Hematopoietic multipotent progenitor cell (in vitro differentiated cells): ENCODE measurements at places on chromosomes 12 and 14.
A peak's percentile ranks its signal among the peaks of the same experiment; 100 is the strongest.

- DNase-seq, result no peak
Measured at GRCh38 chr12:46473634-46474329, 101.2 kb upstream of the SLC38A2 start.

DNA sequence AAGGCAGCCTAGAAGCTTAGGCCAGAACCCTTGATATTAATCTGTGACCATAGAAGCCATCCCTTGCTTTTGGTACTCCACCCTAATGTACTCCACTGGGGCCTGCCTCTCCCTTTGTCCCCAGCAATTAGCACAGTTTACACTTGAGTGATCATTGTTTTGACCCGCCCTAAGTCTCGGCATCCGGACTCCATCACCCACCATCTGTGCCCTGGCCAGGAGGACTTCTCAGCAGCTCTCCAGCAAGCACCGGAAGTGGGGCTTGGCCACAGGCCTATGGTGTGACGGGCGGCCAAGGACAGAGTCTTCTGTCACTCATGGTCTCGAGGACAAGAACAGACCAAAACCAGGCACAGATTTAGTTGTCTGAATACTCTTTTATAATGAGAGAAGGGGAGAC, 126.5 kb upstream of the NTF3 start:
- no peak for DNase-seq

DNA sequence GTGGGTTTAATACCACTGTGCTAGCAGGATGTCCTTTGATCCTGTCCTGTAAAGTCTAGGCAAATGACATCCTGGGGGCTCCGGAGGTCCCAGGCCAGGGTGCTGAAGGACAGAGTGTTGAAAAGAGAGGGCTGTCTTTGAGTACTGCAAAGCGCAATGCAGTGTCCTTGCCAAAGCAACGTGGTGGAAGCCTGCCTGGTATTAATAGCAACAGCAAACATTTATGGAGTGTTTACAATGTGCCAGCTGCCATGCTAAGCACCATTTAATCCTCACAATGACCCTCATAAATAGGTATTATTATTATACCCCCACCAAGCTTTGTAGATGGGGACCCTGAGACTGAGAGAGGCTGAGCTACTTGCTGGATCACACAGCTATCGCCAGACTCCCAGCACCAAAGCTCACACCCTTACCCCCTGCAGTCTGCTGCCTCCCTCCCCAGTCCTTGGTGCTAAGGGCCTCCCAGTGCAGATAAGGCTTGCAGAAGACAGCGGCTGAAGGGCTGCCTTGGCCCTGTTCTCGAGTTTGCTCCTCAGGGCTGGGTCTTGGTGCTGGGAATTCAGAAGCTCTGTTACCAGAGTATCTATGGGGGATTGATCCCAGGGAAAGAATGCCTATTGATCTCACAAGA, 427.7 kb downstream of the FUT8 start:
- no peak for DNase-seq

- peak; percentile 41 for DNase-seq
Measured at GRCh38 chr12:132827763-132828703, 636 bp downstream of the GOLGA3 start.

DNA sequence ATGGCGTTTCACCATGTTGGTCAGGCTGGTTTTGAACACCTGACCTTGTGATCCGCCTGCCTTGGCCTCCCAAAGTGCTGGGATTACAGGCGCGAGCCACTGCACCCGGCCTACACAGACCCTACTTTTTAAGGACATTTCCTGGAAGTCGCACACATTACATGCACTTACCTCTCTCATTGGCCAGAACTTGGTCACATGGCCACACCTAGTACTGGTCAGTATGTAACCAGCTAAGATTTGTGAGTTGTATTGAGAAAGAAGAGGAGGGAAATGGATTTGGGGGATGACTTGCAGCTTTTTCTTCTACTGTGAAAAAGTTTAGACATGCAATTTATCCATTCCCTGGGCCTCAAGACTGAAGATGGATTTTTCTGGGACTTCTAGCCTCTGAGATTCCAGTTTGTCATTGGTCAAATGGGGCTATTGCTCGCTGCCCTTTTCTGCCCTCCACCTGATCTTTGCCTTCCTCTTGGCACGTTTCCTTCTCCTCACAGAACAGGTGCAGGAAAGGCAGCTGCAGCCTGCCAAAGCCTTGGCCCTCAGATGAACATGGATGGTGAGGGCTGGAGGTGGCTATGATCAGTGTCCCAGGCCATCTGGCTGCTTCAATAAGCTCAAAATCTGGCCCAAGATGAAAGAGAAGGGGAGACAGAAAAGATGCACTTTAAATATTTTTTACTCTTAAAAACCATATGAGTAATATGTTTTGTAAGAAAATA, 7.1 kb upstream of the ZDHHC22 start:
- no peak for DNase-seq

DNA sequence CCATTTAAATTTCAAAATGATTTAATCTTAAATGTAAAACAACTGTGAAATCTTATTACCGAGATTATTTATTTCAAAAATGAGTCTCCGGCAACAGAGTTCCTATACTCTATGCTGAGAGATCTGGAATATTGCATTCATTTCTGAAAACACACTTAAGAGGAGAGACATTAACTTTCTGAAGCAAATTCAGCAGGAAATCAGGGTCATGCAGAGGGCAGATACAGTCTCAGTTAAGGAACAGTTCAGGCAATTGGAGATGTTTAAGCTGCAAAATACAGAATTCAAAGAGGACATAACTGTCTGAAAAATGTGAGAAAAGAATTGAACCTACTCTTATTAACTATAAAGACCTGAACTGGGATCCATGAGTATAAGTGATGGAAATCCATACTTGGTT, 320.7 kb downstream of the PAWR start:
- DNase-seq, result no peak

- DNase-seq, result no peak
Measured at GRCh38 chr12:86134561-86134960, 121.6 kb downstream of the MGAT4C start.

- DNase-seq, result no peak
Measured at GRCh38 chr12:74488134-74488533, 49.5 kb upstream of the ATXN7L3B start.

DNA sequence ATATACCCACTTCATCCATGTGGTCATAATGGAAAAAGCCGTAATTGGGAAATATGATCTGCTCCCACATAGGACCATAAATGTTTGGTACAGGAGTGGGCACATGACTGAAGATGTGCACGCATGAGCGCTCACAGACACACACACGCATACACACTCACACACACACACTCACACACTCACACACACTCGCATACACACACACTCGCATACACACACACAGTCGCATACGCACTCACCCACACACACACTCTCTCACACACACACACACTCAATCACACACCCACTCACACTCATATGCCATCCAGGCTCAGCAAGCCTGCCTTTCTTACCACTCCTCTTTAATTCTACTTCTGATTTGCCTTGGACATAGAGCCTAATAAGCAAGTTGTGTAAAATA, 45.6 kb upstream of the EGLN3 start:
- no peak for DNase-seq

DNA sequence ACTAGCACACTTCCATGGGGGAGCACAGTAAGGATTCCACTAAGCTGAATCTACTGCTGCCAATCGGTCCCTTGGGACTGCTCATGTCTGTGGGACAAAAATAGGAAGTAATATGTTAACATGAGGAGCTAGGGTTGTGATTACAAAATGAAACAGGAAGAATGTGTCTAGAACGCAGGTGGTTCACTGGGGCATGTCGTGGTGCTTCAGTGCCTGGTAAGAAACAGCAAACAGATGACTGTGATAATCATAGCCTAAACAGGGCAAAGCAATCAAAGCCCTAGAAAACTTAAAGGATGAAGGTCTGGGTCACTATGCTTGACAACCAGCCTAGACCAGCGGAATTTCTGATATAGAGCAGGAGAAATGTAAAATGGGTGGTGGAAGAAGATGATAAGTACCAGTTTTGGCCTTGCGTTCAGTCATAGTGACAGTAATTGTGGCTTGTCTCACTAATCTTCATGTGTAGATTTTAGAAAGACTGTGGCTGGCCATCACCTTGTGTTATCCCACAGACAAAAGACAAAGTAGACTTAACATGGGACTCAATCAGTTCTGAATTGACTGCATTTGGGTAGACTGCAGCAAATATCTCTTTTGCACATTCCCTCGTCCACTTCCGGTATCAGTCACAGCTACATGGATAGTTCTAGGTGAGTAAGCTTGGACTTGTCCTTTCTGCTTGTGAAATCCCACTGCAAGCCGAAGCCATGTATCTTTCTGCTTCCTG, 51.4 kb downstream of the WASHC3 start:
- no peak for DNase-seq

DNA sequence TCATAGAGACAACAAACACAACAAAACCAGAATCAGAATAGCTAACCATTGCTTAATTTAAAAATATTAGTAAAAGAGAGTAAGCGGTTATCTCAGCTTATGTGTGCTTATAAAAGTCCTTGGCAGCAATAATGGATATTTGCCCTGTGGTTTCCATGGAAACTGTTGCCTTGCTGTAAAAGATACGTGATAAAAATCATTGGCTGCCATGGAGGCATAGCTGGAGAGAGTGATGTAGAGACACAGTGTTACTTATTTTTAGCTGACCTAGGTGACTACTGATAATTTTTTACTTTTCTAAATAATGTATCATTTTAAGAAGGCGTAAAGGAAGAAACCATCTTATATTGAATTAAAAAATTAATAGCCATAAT, 92.9 kb downstream of the ERC1 start:
- no peak for DNase-seq

DNA sequence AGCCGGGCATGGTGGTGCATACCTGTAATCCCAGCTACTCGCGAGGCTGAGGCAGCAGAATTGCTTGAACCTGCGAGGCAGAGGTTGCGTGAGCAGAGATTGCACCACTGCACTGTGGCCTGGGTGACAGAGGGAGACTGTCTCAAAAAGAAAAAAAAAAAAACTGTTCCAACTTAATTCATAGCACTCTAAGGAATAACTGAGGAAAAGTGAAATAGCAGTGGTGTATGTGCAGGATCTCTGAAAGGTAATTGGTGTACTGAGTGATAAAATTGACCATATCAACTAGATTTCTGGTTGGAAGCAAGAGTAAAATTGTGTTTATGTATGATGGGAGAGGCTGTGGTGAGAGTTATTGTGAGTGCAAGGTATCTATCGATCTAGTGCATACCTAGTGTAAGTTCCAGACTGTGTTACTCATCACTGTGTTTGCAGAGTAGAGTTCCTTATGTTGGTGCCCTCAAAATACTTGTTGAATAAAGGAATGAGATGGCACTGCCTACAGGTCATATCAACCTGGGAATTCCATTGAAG, 6.3 kb downstream of the CAND1 start:
- no peak for DNase-seq

DNA sequence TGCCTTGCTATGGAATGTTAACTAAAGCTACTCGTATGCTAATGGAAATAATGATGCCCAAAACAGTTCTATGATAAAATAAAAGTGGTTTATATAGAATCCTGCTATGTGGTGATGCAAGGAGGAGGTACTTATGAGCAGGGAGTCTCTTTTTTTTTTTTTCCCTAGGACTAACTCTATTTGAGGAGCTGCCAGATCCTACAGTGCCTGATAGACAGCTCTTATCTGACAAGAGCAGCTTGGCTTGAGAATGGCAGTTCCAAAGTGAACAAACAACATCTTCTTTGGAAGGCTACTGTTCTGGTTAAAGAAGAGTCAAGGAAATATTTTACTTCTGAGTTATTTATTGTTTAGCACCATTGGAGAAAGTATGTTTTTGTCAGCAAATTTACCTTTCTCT, 10.2 kb upstream of the ACSM4 start:
- peak; percentile 13 for DNase-seq

DNA sequence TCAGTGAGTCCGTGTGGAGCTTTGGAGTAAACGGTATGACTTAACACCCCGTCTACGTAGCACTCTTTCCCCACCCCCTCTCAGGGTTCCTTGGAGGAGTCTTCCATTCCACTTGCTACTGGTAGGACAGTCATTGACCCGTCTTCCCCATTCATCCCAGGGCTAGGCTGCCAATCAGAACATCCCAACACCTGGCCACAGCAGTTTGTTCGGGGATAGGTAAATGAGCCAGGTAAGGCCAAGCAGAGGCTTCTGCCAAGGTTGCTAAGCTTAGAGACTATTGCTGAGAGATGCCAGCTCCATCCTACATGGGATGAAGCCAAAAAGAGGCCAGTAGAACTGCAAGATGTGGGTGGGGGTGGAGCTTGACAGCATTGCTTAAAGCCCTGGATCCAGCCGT, 130.8 kb downstream of the BCL11B start:
- DNase-seq, result no peak

DNA sequence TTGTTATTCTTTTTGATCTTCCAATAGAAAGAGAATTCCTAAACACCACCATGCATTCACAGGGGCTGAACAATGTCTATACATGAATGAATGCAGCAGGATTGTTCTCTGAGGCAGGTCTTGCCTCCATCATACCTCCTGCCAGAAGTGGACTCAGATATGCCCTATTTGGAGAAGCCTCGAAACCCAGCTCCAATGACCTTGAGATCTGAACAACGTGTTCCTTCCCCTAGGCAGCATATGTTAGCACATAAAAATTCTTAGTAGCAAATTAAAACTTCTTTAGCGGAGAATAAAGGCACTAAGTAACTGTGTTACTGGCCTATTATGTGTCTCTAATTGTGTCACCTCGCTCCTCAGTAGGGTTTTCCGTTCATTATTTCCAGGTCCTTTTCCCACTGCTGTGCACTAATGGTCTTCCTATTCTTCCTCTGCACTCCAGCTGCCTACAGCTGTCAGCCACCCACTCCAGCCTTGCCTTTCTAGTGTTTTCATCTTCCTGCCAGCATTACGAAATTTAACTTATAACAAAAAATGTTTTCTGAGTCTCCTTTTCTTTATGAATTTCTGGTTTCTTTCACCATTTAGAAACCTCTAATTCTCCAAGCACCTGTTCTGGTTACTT, 62.6 kb upstream of the IGF1 start:
- no peak for DNase-seq

DNA sequence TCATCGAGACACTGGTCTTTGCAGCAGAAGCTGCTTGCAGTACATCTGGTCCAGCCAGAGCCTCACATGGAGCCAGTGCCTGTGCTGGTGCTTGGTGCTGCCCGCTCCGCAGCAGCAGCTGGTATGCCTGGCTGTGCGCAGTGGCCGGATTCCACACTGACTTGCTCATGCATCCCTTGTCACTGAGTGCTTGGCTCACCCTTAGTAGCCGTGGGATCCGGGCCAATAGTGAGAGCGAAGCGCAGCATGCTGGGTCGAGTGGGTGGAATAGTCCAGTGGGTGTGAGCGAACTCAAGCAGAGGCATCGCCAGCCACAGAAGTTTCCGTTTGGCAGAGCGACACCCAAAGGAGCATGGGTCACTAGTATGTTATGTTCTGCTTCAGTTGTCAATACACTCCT, 10.1 kb upstream of the FBXO33 start:
- no peak for DNase-seq

DNA sequence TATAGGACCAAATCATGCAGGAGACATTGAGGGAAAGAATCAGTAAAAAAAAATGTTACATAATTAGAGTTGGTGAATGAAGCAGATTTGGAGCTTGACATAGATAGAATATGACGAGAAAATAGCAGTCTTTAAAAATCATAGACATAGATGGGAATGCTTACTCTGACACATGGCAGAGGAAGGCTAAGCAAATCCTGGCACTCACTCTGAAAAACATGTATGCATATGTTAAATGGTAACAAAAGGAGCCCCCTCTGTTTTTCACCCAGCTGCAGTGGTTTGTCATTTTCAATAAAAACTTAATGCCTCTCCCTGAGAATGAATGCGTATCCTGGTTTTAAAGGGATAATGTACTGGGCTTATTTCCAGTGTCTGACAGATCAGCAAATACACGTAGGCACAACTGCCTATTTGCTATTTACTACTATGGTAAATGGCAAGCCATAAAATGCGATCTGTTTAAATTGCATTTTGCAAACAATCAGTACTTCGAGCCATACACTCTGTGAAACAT, 561.2 kb upstream of the SEL1L start:
- DNase-seq, result no peak

- no peak for DNase-seq
Measured at GRCh38 chr14:96225745-96226151, 21.1 kb downstream of the BDKRB2 start.
